ENCODE measurements at places on chromosomes 11 and 22.
A peak's percentile ranks its signal among the peaks of the same experiment; 100 is the strongest.

GRCh38 chr11:62506413-62507124 is 40.0 kb downstream of the AHNAK start:
- H3K4me3 ChIP-seq: no peak overlapping the region
- H3K27ac ChIP-seq: no peak overlapping the region
- DNase-seq: no peak
- H3K36me3 ChIP-seq: no peaks in the 10 kb centered on the region

DNA sequence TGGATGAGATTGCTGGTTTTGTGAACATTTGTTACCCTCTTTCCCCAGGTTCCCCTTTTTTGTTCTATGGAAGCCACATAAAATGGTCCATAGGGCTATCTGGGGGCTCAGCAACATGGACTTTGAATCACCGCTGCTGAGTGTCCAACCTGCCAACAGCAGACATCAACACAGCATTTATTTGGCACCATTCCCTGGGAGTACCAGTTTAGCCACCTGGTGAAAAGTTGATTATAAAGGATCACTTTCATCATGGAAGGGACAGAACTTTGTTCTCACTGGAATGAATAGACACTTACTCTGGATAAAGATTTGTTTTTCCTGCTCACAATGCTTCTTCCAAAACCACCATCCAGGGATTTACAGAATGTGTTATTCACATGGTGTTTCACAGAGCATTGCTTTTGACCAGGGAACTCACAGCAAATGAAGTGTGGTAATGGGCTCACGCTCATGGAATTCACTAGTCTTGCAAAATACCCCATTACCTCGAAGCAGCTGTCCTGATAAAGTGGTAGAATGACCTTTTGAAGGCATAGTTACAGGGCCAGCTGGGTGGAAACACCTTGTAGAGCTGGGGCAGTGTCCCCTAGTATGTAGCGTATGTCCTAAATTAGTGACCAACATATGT is 43.9 kb downstream of the ADM start:
- no peak overlapping the region for H3K27ac ChIP-seq
- no peak for DNase-seq
- no peaks in the 10 kb centered on the region for H3K36me3 ChIP-seq
- no peaks in the 10 kb centered on the region for H3K27me3 ChIP-seq

- no peak for DNase-seq
- H3K27ac ChIP-seq: no peak overlapping the region
- peaks cover 45% of the 10 kb centered on the region for H3K4me1 ChIP-seq
- no peak overlapping the region for H3K4me3 ChIP-seq
- peaks cover 13% of the 10 kb centered on the region for H3K36me3 ChIP-seq
- H3K27me3 ChIP-seq: no peaks in the 10 kb centered on the region
These were observed 72.1 kb downstream of the MED15 start for GRCh38 chr22:20579273-20580120.

DNA sequence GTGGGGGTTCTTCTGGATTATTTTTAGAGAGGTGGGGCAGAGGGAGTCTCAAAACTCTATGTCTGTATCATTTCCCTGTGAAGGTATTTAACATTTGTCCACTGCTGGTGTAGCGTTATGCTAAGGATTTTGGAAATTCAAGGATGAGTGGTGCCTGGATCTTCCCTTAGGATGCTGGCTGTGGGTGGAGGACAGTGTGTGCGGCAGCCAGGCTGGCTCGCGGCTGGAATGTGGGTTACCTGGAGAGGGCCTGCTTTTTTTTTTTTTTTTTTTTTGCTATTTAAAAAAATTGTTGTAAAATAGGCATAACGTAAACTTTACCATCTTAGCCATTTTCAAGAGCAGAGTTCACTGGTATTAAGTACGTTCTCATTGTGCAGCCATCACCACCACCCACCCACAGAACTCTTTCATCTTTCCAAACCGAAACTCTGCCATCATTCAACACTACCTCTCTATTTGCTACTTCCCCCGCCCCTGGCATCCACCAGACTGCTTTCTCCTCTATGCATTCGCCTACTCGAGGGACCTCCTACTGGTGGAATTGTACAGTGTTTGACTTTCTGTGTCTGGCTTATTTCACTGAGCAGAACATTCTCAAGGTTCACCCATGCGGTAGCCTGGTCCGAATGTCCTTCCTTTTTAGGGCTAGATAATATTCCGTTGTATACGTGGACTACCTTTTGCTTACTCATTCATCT is 67.1 kb downstream of the PARVB start:
- no peak overlapping the region for H3K27ac ChIP-seq
- H3K4me3 ChIP-seq: no peak overlapping the region
- no peaks in the 10 kb centered on the region for H3K36me3 ChIP-seq
- no peaks in the 10 kb centered on the region for H3K27me3 ChIP-seq
- DNase-seq: peak; percentile 32
- no peaks in the 10 kb centered on the region for H3K4me1 ChIP-seq

DNA sequence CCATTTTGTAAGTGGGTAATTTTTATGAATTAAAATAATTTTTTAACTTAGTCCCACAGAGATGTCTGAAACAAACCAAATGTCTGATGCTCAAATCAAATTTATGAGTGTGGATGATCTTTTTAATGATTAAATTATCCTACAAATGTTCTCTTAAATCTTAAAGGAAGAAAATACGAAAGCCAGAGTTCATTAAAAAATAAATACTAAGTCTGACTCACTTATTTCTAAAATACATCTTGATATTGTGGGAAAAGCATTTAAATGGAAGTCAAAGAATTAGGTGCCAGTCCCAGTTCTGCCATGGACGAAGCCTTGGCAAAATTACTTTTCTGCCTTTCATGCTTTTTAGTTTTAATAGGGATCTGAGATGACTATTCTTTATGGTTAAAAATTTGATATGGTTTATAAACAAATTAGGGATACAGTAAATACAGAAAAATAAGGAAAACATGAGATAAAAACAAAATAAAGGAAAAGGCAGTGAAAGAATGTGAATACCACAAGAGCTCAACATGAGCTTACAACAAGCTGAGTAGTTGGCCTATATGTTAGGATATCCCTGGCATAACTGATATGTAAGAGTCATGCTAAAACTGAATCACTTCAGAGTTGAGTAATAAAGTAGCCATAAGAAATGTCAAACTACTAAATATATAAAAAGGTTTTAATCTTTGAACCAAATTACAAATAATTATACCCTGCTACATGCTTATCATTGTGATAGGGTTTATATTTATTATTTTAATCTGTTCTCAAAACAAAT is 9.2 kb downstream of the CCDC34 start:
- no peak for DNase-seq
- H3K27ac ChIP-seq: no peak overlapping the region
- no peaks in the 10 kb centered on the region for H3K4me1 ChIP-seq
- no peaks in the 10 kb centered on the region for H3K27me3 ChIP-seq

GRCh38 chr11:112013497-112014164 is 11.6 kb upstream of the DLAT start:
- no peaks in the 10 kb centered on the region for H3K27me3 ChIP-seq
- H3K4me1 ChIP-seq: no peaks in the 10 kb centered on the region
- no peak overlapping the region for H3K27ac ChIP-seq
- H3K4me3 ChIP-seq: no peak overlapping the region

DNA sequence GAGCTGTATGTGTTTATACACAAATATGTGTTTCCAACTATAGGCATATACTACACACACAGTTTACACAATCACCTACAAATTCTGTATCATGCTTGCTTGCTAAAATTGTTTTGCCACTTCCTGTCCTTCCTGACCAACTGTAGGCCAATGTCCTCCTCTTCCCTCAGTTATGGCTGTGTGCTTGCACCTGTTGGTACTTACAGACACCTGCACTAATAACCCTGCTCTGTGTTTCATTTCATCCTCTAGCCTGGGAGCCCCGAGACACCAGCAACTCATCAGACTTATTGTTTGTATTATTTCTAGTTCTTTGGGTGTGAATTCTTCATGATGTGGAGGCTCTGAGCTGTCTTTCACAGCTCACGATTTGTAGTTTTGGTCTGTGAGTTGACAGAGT is 1.8 kb upstream of the NCF4 start:
- no peaks in the 10 kb centered on the region for H3K27me3 ChIP-seq
- DNase-seq: no peak
- H3K4me1 ChIP-seq: peaks cover 4% of the 10 kb centered on the region

GRCh38 chr11:128572965-128573364 is 14.4 kb downstream of the ETS1 start:
- H3K4me3 ChIP-seq: no peak overlapping the region
- H3K27me3 ChIP-seq: no peaks in the 10 kb centered on the region
- peaks cover 28% of the 10 kb centered on the region for H3K4me1 ChIP-seq
- DNase-seq: no peak
- H3K27ac ChIP-seq: no peak overlapping the region
- no peaks in the 10 kb centered on the region for H3K36me3 ChIP-seq

DNA sequence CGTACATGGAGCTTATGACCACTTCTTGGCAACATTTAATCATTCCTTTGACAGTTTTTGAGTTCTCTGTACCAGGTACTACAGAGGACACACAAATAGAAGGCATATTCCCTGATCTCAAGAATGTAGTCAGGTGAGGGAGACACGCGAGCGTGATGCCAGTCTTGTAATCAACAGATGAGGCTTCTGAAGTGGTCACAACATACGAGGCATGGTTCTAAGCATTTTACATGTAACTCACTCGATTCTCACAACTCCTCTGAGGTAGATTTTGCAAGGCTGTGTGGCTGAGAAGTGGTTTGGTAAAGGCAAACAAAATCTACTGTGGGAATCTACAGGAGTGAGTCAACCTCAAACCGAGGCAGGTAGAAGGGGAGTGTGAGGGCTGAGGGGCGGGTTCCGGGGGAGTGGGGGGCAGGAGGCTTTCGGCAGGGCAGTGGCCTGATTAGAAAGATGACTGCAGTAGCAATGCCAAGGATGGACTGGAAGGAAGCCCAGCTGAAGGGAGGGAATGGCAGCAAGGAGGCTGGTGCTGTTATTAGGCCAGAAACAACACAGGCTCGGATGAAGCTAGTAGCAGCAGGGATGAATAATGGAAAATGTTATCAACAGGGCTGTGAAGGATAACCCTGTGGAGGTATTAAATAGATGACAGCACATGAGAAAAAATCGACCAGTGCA is 63.8 kb downstream of the ST14 start:
- no peak for DNase-seq
- no peak overlapping the region for H3K27ac ChIP-seq
- H3K4me3 ChIP-seq: no peak overlapping the region
- no peaks in the 10 kb centered on the region for H3K27me3 ChIP-seq
- no peaks in the 10 kb centered on the region for H3K36me3 ChIP-seq
- H3K4me1 ChIP-seq: no peaks in the 10 kb centered on the region

- no peaks in the 10 kb centered on the region for H3K27me3 ChIP-seq
- DNase-seq: no peak
- no peak overlapping the region for H3K27ac ChIP-seq
- no peaks in the 10 kb centered on the region for H3K4me1 ChIP-seq
These were observed 22.0 kb upstream of the FGF4 start for GRCh38 chr11:69797156-69797555.

GRCh38 chr22:33873186-33873585 is 47.1 kb downstream of the LARGE1 start:
- no peaks in the 10 kb centered on the region for H3K27me3 ChIP-seq
- no peaks in the 10 kb centered on the region for H3K4me1 ChIP-seq
- no peak overlapping the region for H3K4me3 ChIP-seq
- no peak for DNase-seq
- H3K36me3 ChIP-seq: no peaks in the 10 kb centered on the region

GRCh38 chr11:1482581-1483444 is 3.8 kb downstream of the MOB2 start:
- no peak for DNase-seq
- no peak overlapping the region for H3K27ac ChIP-seq
- no peaks in the 10 kb centered on the region for H3K27me3 ChIP-seq
- no peak overlapping the region for H3K4me3 ChIP-seq
- H3K36me3 ChIP-seq: peaks cover 73% of the 10 kb centered on the region
- peaks cover 9% of the 10 kb centered on the region for H3K4me1 ChIP-seq

- no peaks in the 10 kb centered on the region for H3K27me3 ChIP-seq
- H3K27ac ChIP-seq: no peak overlapping the region
- no peak overlapping the region for H3K4me3 ChIP-seq
- H3K4me1 ChIP-seq: no peaks in the 10 kb centered on the region
- DNase-seq: no peak
- no peaks in the 10 kb centered on the region for H3K36me3 ChIP-seq
These were observed 437.8 kb upstream of the CCDC90B start for GRCh38 chr11:83723999-83724398.

DNA sequence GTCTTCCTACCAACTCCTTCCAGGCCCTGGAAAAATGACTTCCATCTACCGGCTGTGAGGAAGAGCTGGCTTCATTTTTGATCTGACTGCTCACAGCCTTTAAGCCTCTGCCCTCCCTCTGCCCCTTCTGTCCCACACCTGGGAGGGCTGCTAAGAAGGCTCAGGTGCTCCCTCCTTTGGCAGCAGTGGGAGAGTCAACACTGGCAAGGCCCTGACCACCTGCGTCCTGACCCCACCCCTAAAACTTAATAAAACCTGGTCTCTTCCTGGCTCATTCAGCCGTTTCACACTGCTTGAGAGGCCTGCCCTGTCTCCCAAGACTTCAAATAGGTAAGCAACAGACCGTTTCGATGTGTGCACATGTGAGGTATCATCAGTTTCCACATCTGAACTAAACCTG is 52.1 kb upstream of the NFRKB start:
- H3K4me1 ChIP-seq: no peaks in the 10 kb centered on the region
- no peak overlapping the region for H3K27ac ChIP-seq
- DNase-seq: no peak
- H3K36me3 ChIP-seq: peaks cover 22% of the 10 kb centered on the region
- no peak overlapping the region for H3K4me3 ChIP-seq

DNA sequence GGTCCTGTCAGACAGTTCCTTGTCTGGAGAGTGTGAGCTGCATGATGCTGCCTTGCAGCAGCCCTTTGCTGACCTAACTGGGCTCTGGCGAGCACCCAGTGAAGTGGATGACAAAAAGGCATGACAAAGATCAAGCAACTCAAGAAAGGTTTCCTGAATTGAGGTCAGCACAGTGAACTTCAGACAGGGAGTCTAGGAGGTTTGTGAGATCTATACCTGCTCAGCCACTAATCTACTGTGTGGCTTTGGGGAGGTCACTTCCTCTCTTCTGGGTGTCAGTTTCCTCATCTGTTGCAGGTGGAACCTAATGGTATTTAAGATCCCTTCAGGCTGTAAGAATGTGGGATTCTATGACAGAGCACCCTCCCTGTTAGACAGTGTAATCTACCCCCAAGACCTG is 213.9 kb upstream of the NARS2 start:
- no peaks in the 10 kb centered on the region for H3K36me3 ChIP-seq
- H3K27me3 ChIP-seq: peaks cover 2% of the 10 kb centered on the region
- DNase-seq: no peak
- H3K4me3 ChIP-seq: no peak overlapping the region
- no peak overlapping the region for H3K27ac ChIP-seq

DNA sequence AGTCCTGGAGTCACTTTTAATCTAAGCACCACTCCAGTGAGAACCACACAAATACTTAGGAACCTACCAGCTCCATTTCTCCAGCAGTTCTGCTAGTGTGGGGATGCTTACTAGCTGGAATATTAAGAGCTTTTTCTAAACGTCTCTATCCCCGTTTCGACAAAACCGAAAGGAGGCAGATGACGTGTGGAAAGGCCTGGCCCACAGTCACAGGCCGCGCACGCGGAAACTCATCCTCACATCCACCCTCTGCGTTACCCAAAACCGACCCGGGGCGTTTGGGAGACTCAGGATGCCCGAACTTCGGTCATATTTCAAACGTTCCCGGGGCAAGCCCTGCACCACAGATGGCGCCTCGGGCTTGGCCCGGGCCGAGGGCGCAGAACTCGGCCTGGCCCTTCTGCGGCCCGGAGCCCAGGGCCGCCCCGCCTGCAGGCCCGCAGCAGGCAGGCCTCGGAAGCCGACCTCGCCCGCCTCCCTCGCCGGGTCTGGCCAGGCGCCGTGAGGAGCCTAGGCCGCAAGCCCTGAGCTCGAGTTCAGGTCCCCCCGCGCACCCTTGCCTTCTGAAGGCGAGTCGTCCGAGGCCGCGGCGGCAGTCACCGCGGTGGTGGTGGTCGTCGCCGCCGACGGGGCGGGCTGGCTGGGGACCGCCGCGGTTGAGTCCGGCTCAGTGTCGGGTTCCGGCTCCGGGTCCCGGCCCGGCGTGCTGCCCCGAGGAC is 473 bp downstream of the FNBP4 start:
- no peaks in the 10 kb centered on the region for H3K27me3 ChIP-seq
- H3K36me3 ChIP-seq: peaks cover 4% of the 10 kb centered on the region
- peak overlapping the region; percentile 97 for H3K27ac ChIP-seq
- peak overlapping the region; percentile 94 for H3K4me3 ChIP-seq

Measured in naive thymus-derived CD4-positive, alpha-beta T cell (primary cell).